ENCODE measurements at places on chromosomes 1 and 21. TPM values are rescaled to one million over a fixed set of nuclear protein-coding genes. Genes with fewer than 3 reads are reported as not detected.

GRCh38 chr1:153336650-153337049, 12.0 kb downstream of the PGLYRP4 start:
- DNase-seq: no peak

INAVA gene
- total RNA-seq: not detected

DNA sequence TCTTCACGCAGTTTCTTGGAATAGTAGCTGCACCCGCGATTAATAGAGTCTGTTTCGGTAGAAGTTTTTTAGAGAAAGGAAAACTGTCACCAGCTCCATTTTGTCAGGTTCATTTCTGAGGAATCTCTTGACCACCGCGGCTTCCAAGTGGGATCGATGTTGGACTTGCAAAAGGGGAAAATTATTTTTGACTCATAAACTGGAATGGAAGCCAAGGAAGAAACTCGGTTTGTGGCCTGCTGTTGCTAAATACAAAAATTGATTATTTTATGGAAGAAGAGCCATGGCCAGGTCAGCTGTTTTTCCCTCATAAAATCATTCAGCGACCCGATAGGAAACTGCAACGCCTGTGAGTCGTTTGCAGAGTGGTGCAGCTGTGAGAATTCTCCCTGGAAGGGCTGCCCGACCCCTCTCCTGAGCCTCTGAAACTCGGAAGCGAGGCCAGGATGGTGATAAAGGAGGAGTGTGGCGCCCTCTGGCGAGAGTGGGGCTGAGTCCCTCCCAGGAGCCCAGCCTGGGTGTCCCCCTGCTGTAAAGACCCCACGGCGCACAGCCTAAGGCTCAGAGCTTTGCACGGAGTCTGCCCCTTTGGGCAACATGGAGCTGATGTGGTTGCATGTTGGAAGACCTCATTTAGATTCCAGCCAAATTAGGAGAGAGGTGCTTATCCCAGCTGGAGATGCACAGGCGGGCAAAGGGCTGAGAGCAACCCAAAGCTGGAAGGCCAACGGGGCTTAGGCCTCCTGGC, 83.6 kb upstream of the SLC25A33 start:
- DNase-seq: peak; percentile 79

DNA sequence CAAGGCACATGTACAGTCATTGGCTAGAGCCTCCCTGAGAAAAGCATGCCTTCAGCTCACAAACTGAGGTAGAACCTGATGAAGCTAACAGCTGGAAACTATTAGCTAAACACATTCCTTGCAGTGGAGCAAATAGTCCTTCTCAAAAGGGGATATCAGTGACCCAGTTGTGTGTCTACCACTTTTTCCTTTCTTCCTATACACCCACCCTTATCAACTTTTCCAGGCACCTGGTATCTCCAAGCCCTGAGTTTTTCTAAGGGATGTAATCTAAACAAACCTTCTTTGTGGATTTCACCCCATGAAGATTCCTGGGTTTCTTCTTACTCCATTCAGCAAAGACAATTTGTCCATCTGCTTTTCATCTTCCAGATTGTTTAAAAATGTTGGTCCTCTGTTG, 10.5 kb upstream of the ZSWIM5 start:
- DNase-seq: no peak

GRCh38 chr1:168608796-168609715, 32.7 kb downstream of the XCL1 start:
- DNase-seq: no peak

DNA sequence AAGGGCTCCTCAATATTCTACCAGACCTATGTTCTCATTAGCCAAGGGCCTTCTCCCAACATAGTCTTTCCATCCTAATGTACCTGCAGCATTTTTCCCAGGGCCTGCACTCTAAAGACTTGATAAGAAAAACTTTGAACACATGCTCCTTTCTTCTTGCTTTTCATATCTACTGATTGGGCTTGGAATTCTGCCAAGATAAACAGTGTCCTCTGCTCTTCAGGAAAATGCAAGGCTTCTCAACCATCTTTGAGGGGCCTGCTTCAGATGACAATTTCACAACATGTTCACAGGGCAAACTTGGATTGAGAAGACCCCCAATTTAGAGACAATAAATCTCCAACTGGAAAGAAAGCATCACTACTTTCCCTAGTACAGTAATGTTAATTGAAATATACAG, 25.8 kb upstream of the PPT1 start:
- DNase-seq: no peak

GRCh38 chr1:207497941-207498340, 2.0 kb downstream of the CR1 start:
- DNase-seq: no peak

DNA sequence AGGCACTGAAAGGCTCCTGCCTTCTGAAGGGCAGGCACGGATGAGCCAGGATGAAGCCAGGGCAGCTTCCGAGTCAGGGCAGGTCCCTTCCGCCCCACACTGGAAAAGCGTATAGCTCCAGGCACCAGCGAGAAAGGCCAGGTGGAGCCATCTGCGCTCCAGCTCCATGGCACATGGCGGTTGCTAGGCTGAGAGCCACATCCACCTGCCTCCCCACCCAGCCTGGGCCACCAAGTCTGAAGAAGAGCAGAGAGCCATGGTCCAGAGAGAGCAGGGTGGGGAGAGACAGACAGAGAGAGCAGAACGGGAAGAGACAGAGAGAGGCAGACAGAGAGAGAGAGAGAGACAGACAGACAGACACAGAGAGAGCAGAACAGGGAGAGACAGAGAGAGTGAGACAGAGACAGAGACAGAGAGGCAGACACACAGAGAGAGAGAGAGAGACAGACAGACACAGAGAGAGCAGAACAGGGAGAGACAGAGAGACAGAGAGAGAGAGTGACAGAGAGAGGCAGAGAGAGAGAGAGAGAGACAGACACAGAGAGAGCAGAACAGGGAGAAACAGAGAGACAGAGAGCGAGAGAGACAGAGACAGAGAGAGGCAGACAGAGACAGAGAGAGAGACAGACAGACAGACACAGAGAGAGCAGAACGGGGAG, 5.2 kb downstream of the FNDC10 start:
- no peak for DNase-seq

DNA sequence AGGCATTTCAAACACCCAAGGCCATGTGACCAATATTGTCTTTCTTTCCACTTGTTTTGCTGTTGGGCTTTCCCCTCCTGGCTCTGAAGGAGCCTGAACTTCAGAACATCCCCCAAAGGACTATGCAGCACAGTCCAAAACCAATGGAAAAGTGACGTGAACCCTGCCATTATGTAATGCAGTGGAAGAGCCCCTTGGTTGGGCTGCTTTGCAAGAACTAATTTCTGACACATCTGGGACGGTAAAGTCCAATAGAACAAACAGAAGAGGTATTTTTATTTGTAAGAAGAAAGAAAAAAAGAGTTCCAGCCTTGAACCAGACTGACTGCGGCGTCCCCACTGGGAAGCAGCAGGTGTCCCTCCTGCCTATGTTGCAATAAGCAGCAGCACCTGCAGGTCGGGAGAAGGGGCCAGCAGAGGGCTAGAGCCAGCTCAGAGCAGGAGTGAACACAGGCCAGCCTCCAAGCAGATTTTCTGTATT, 116.7 kb downstream of the CDC7 start:
- no peak for DNase-seq

Measured in CD4-positive, alpha-beta T cell (primary cell).